NCI-H510A (cell line): ENCODE measurements at places on chromosomes 16 and 17.

- no peak for DNase-seq
These were observed 4.3 kb upstream of the MSRB1 start for GRCh38 chr16:1947369-1947670.

DNA sequence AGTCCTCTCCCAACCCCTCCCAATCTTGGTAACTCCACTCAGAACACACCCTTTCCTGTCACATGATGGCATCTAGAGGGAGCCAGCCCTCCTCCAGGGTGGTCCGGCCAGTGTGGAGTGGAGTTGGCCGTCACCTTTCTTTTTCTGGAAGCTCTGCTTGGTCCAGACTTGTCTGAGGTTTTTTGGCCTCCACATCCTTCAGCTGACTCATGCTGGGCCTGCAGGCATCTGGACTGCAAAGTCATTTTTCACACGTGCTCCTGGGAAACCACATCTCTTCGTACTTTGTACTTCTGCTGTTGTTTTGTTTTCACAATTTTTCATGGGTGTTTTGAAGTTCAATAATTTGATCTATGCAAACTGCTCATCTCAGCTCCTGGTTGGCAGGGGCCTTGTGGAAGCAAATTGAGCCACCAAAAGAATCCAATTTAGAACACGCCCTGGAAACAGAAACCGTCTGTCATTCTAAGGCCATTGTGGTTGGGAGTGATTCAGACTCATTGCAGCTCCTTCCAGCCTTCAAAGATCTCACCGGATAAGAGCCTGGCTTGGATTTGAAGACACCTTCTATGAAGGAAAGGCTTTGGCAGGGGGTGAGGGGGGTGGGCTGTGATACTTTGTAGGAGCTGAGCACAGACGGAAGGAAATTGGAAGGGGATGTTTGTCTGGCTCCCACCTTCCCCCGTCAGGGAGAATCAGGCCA is 42.4 kb upstream of the NF1 start:
- no peak for DNase-seq

DNA sequence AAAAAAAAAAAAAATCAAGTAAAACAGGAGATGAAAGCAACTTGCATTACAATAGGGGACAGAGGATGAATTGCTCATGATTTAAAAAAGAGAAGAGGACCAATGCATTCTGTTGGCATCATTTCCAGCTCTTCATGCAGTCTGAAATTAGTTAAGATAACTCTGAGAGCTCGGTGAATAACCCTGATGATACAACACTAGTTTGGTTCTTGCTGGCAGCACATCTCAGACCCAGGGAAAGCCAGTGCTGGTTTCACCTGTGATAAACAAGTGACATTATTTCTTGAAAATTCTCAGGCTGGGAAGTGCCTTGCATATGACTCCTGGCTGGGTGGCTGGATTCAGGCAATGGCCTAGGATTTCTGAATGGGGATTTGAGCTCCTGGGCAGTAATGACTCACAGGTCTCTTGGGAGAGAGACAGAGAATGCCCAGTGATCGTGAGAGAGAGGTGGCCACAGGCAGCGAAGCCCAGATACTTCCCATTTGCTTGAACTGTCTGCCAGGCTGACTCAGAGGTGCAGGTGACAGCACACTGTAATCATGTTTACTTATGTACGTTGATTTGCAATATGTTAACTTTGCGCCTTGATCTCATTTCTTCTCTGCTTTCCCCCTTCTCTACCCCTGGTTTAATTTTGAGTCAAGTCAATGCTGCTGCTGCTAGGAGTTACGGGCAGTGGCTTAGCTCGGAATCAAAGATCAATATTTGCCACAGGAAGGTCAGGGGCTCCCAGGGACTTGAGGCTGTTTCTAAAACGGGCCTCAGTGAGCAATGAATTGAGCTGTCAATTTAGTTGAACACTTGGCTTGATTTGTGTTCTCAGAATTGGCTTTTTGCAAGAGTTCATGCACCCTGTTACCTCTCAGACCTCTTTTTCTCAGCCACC is 27.1 kb downstream of the ARSG start:
- DNase-seq: no peak

- no peak for DNase-seq
These were observed 474.6 kb downstream of the PMP22 start for GRCh38 chr17:14790521-14790920.

DNA sequence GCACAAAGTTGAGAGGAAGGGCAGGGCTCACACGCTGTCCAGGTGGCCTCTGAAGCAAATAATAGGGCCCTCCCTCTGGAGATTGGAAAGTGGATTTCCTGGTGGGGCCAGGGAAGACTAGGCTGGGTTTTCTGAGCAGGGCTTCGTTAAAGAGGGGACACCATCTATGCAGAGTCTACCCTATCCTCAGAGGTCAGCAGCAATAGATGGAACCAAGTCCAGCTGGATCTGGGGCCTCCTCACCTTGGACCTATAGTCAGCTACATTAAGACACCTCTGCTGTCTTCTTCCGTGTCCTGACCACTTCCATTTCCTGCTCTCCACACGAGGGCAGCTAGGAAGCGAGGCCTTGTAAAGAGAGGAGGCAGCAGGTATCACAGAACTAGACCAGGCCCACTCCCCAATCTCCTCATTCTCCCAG is 14.7 kb upstream of the ST6GALNAC1 start:
- no peak for DNase-seq

DNA sequence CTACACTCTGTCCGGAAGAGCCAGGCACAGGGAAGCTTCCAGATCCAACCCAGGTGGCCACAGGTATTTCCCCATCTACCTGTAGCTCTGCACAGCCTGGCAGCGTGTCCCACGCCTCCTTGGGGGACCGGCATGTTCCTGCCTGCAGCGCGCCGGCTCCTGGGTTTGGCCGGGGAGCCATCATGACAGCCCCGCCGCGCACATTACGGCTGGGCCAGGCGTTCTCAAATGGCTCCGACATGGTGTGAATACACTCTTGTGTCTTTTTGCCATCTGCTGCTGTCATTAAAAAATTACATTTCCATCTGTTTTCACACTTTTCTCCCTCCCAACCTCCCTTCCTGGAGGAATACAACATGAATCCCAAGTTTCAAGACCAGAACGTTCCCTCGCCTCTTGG is 8.0 kb upstream of the GINS2 start:
- DNase-seq: no peak
